ENCODE measurements at places on chromosomes 3 and 15. TPM values are rescaled to one million over a fixed set of nuclear protein-coding genes. Genes with fewer than 3 reads are reported as not detected.

DNA sequence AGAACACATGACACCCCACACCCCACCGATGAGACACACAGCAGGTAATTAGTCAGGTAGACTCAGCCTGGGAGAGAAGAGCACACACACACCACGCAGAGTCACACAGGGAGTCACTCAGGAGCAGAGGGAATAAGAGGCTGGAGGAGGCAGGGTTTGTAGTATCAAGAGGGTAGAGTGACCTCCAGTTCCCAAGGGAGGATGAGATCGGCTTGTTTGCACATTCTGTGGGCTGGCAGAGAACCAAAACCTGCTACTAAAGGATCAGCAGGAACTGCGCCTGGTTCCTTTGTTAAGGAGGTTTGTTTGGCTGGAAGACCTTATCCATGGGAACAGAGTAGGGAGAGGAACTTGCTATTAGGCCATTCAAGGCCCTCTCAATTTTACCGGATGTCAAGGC, 281.4 kb upstream of the SLCO3A1 start:
- H3K36me3 ChIP-seq = no peaks in the 10 kb centered on the region
- no peak overlapping the region for H3K4me3 ChIP-seq
- H3K27me3 ChIP-seq = peaks cover 4% of the 10 kb centered on the region
- DNase-seq = no peak
- H3K27ac ChIP-seq = no peak overlapping the region

The NR1I2 gene
- 0.40 TPM for polyA plus RNA-seq

GRCh38 chr15:62875626-62876021, 166.9 kb upstream of the TPM1 start:
- no peaks in the 10 kb centered on the region for H3K36me3 ChIP-seq
- H3K27ac ChIP-seq = no peak overlapping the region
- DNase-seq = no peak
- H3K27me3 ChIP-seq = peaks cover 6% of the 10 kb centered on the region
- no peak overlapping the region for H3K4me3 ChIP-seq

The PRRT3 gene
- polyA plus RNA-seq = 1.8 TPM

The RSRC1 gene
- polyA plus RNA-seq = 37.9 TPM

DNA sequence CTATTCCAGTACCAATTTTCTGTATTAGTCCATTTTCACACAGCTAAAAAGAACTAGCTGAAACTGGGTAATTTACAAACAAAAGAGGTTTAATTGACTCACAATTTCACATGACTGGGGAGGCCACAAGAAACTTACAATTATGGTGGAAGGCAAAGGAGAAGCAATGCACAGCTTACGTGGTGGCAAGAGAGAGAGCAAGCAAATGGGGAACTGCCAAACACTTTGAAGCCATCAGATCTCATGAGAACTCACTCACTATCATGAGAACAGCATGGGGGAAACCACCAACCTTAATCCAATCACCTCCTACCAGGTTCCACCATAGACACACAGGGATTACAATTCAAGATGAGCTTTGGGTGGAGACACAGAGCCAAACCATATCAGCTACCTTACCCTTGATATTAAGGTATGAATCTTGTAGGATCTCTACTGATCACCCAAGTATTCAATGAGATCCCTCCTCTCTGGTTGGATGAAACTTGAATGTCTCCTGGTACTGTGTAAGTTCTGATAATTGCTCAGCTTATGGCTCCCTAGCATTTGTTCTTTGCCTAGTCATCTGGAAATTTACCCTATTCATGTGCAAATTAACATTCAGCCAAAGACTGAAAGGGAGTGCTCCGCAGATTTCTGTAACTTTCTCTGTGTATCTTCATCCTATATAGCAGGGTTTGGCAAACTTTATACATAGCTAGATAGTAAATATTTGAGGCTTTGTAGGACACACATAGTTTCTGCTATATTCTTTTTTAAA, 38.9 kb downstream of the MYL3 start:
- no peaks in the 10 kb centered on the region for H3K27me3 ChIP-seq
- H3K27ac ChIP-seq = no peak overlapping the region
- H3K36me3 ChIP-seq = peaks cover 6% of the 10 kb centered on the region
- peaks cover 20% of the 10 kb centered on the region for H3K4me1 ChIP-seq
- no peak for DNase-seq

GRCh38 chr3:14519406-14519805, 20.7 kb downstream of the GRIP2 start:
- no peaks in the 10 kb centered on the region for H3K36me3 ChIP-seq
- no peak for DNase-seq
- H3K4me3 ChIP-seq = no peak overlapping the region
- H3K4me1 ChIP-seq = no peaks in the 10 kb centered on the region
- no peak overlapping the region for H3K27ac ChIP-seq

DNA sequence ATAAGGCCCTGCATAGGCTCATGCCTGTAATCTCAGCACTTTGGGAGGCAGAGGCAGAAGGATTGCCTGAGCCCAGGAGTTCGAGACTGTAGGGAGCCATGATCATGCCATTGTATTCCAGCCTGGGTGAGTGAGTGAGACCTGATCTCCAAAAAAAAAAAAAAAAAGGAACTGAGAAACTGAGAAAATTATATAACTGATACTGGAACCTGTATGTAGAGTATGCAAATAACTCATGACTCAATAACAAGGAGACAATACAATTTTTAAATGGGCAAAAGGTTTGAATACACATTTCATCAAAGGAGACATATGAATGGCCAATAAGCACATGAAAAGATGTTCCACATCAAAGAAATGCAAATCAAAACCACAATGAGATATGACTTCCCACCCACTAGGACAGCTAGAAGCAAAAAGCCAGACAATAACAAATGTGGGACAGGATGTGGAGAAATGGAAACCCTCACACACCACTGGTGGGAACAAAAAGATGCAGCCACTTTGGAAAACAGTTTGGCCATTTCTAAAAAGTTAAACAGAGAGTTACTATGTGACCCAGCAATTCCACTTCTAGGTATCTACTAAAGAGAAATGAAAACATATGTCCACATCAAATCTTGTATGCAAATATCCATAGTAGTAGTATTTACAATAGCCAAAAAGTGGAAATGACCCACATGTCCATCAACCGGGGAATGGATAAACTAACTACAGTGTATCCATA, 70.7 kb downstream of the IQSEC1 start:
- H3K27ac ChIP-seq = peak overlapping the region; percentile 100
- peaks cover 7% of the 10 kb centered on the region for H3K36me3 ChIP-seq
- peaks cover 4% of the 10 kb centered on the region for H3K27me3 ChIP-seq
- H3K4me3 ChIP-seq = peak overlapping the region; percentile 40
- peak; percentile 69 for DNase-seq
- H3K4me1 ChIP-seq = peaks cover 92% of the 10 kb centered on the region

DNA sequence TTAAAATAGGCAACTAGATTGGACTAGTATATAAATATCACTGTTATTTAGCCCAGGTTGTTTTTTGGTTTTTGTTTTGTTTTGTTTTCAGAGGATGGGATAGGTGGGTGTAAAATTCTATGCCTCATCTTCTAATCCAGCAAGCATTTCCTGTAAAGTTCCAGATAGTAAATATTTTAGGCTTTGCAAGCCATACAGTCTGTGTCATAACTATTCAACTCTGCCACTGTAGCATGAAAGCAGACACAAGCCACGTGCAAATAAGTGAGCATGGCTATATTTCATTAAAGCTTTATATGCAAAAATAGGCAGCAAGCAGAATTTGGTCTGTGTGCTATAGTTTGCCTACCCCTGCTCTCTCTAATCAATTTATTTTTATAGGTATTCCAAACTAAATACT, 657.3 kb upstream of the TGFBR2 start:
- DNase-seq = no peak
- no peak overlapping the region for H3K4me3 ChIP-seq
- no peaks in the 10 kb centered on the region for H3K4me1 ChIP-seq

The CNTN3 gene
- not detected for polyA plus RNA-seq

DNA sequence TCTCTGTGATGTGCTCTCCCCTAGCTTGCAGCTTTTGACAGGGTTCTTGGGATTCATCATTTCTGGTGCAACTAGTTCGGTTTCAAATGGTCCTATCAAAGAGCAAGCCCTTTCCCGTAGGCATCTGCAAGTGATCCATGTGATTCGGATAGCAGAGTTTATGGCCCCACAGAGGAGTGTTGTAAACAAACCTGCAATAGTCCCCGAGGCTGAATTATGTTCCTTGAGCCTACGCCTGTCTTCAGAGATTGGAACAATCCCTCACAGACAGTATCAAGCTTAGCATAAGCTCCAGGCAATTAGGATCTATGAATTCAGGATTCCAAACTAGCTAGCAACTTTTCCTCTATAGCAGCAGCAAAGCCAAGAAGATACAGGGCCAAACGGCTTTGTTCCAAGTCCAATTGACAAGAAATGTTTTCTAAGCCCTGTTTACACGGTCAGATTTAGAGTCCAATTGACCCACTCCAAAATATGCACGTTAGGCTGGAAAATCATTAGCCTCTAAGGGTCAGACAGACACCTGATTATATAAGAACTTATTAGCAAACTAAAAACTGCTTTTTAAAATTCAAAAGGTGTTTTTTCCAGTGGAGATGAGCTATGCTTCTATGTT, 24.8 kb downstream of the LNP1 start:
- no peak overlapping the region for H3K4me3 ChIP-seq
- H3K4me1 ChIP-seq = no peaks in the 10 kb centered on the region
- DNase-seq = no peak

DNA sequence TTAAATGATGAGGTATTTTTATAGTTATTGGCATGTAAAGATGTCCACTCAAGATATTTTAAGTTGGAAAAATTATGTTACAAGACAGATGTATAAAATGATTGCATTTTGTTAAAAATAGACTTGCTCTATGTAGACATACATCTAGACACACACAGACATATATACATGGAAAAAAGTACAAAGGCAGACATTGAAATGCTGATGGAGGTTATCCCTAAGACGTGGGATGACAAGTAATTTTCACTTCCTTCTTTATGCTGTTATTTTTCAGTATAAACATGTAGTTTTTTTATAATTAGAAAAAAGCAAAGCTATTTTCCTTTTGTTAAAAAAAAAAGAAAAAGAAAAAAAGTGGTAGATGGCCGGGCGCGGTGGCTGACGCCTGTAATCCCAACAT, 7.2 kb downstream of the HOMER2 start:
- H3K27me3 ChIP-seq = no peaks in the 10 kb centered on the region
- H3K4me1 ChIP-seq = no peaks in the 10 kb centered on the region
- no peak overlapping the region for H3K27ac ChIP-seq

- no peaks in the 10 kb centered on the region for H3K4me1 ChIP-seq
- H3K27me3 ChIP-seq = peaks cover 2% of the 10 kb centered on the region
- no peaks in the 10 kb centered on the region for H3K36me3 ChIP-seq
- H3K4me3 ChIP-seq = no peak overlapping the region
- no peak for DNase-seq
- no peak overlapping the region for H3K27ac ChIP-seq
Observed at GRCh38 chr3:178588628-178589027, 52.4 kb downstream of the KCNMB2 start.

The BLM gene
- 7.5 TPM for polyA plus RNA-seq

The EDC3 gene
- 17.4 TPM for polyA plus RNA-seq

DNA sequence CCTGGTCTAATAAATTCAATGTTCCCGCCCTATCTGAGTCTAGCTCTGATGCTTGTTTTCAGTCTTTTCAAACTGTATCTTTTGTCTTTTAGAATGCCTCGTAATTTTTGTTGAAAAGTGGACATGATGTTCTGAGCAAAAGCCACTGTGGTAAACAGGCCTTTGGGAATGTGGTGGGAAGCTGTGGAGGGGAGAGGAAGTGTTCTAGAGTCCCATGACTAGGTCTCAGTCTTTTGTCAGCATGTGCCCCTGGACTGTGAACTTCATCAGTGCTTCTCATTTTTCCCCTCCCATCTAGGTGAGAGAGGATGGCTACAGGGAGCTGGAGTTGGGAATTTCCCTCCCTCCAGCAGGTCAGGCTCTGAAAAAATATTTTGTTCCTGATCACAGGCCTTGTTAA, 33.7 kb downstream of the SUSD5 start:
- no peak overlapping the region for H3K27ac ChIP-seq
- H3K27me3 ChIP-seq = no peaks in the 10 kb centered on the region
- H3K4me3 ChIP-seq = no peak overlapping the region
- no peak for DNase-seq
- no peaks in the 10 kb centered on the region for H3K36me3 ChIP-seq

GRCh38 chr15:72302955-72303354, 17.0 kb downstream of the CELF6 start:
- no peak overlapping the region for H3K27ac ChIP-seq
- no peak for DNase-seq

The SCAMP5 gene
- polyA plus RNA-seq = not detected

- DNase-seq = peak; percentile 41
- peaks cover 18% of the 10 kb centered on the region for H3K4me1 ChIP-seq
- peaks cover 49% of the 10 kb centered on the region for H3K36me3 ChIP-seq
- H3K27me3 ChIP-seq = no peaks in the 10 kb centered on the region
Observed at GRCh38 chr3:38521391-38521987, 25.3 kb downstream of the EXOG start.

DNA sequence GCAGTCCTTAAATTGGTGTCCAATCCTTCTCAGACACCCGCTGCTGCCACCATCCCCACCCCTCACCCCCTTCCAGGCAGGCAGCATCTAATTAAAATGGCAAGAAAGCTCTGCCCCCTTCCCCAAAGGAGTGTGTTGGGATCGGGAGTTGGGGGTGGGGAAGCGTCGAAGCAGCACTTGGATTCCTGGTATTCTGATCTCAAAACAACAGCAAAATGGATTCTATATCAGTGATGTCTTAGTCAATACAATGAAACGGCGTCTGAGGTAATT, 1.4 kb downstream of the TNIK start:
- peak overlapping the region; percentile 95 for H3K4me3 ChIP-seq
- peaks cover 19% of the 10 kb centered on the region for H3K27me3 ChIP-seq
- no peak for DNase-seq
- H3K4me1 ChIP-seq = peaks cover 28% of the 10 kb centered on the region
- H3K36me3 ChIP-seq = peaks cover 3% of the 10 kb centered on the region

The SRGAP3 gene
- 0.99 TPM for polyA plus RNA-seq

DNA sequence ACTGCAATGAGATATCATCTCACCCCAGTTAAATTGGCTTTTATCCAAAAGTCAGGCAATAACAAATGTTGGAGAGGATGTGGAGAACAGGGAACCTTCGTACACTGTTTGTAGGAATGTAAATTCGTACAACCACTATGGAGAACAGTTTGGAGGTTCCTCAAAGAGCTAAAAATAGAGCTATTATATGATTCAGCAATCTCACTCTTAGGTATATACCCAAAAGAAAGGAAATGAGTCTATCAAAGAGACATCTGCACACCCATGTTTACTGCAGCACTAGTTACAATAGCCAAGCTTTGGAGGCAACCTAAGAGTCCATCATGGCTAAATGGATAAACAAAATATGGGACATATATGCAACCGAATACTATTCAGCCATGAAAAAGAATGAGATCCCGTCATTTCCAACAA, 68.0 kb upstream of the HES1 start:
- H3K4me1 ChIP-seq = peaks cover 9% of the 10 kb centered on the region
- DNase-seq = no peak
- H3K27me3 ChIP-seq = peaks cover 19% of the 10 kb centered on the region
- H3K4me3 ChIP-seq = no peak overlapping the region

The GAP43 gene
- polyA plus RNA-seq = not detected

DNA sequence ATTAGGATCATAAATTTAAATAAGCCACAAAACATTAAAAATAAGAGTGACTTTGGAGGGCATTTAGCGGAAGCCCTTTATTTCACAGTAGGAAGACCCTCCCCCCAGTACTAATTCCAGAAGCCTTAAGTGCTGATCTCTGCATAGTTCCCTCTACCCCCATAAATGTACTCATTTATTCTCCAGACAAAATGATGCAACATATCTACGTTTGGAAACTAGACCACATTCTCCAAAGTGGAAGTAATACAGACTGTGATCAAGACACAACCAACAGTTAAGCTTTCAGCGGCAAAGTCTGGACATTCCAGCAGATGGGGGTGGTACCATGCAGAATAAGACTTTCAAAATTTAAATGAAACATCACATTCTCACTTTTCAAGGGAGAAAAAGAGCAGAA, 44.8 kb upstream of the RPS17 start:
- H3K27me3 ChIP-seq = peaks cover 10% of the 10 kb centered on the region
- no peak overlapping the region for H3K27ac ChIP-seq
- no peak for DNase-seq
- no peaks in the 10 kb centered on the region for H3K4me1 ChIP-seq
- no peaks in the 10 kb centered on the region for H3K36me3 ChIP-seq
- H3K4me3 ChIP-seq = no peak overlapping the region
